Fibroblast of skin of right biceps (primary cell): ENCODE measurements at places on chromosomes 5 and 9.
A peak's percentile ranks its signal among the peaks of the same experiment; 100 is the strongest.

GRCh38 chr9:38091310-38092199 lies 22.5 kb upstream of the SHB start:
- no peak for DNase-seq

- DNase-seq: no peak
These were observed 80.2 kb downstream of the STX17 start for GRCh38 chr9:99986642-99987041.

GRCh38 chr5:54772684-54773083 lies 212.7 kb downstream of the ESM1 start:
- no peak for DNase-seq

DNA sequence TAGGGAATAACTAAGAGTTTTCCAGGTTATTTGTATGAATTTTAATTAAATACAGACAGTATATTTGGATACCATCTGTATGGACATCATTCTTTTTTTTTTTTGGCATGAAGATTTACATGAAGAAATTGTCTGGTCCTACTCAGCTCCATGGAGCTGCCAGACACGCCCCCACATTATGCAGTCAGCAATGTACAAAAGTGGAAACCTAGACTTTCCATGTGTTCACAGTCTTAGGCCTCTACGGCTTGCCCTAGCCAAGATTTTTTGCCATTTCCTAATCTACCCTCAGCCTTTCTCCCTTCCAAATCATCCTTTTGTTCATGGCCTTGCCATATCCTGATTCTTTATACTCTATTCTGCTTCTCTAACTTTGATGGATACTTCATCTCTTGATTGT lies 207.1 kb downstream of the SGCD start:
- no peak for DNase-seq

GRCh38 chr5:145776886-145777285 lies 58.3 kb downstream of the PRELID2 start:
- peak; percentile 63 for DNase-seq

DNA sequence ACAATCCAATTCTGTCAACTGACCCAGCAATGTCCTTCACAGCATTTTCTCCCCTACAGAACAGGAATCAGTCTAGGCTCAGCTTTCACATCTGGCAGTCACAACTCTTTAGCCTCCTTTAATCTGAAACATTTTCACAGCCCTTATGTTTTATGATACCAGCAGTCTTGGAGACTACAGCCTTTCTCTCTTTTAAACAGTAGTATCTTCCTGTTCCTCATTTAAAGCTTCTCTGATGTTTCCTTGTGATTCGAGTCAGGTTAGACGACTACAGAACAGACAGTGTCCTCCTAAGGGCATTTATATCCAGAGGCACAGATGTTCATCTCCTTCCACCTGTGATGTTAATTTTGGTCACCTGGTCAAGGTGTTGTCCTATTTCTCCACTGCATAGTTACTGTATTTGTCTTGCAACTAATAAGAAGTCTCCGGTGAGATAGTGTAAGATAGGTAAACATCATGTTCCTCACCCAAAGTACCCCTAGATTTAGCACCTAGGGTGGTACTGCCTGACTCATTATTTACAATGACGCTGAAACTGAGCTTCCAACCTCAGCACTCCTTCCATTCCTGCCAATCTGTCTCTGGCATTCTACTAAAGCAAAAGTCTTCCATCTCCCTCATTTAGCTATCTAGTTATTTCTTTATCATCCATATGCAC lies 20.7 kb downstream of the TTC39B start:
- no peak for DNase-seq

DNA sequence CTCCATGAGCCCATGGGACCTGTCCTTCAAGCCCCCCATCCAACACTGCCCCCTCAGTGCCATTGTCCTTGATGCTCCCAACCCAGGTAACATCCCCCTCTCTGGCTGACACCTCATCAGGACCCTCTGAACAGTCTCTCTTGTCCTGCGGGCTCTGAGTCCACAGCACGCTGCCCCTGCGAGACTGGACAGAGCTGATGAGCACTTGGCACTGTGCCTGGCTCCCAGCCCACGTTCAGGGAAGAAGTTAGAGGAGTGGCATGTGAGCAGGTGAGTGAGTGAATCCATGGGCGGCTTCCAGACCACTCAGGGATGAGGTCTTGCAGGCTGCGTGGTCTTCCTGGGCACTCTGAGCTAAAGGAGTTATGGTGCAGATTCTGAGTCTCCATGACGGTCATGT lies 70.7 kb downstream of the PAX5 start:
- DNase-seq: no peak

DNA sequence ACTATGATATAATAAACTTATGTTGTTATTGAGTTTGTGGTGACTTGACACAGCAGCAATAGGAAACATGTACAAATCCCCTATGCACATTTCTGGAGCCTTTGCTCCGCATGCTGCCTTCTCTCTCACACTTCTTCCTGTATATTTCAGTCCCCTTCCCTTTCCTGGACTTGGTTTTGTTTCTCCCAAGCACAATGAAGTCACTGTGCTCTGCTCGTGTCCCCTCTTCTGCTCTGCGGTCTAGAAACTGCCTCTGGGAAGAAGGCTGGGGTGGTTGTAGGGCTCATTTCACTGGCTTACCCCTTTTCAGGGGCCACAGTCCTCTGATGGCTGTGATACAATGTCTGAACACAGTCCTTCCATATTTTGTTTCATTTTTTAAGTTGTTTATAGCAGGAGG lies 15.7 kb upstream of the FGD3 start:
- DNase-seq: no peak

GRCh38 chr5:149773291-149774095 lies 43.4 kb downstream of the PPARGC1B start:
- DNase-seq: no peak

GRCh38 chr5:17327048-17327625 lies 109.7 kb downstream of the BASP1 start:
- no peak for DNase-seq

GRCh38 chr5:33283243-33283642 lies 157.5 kb upstream of the TARS1 start:
- DNase-seq: no peak

GRCh38 chr5:41270423-41271251 lies 57.3 kb upstream of the C6 start:
- peak; percentile 49 for DNase-seq

GRCh38 chr9:68627594-68627993 lies 77.4 kb upstream of the PIP5K1B start:
- DNase-seq: no peak

DNA sequence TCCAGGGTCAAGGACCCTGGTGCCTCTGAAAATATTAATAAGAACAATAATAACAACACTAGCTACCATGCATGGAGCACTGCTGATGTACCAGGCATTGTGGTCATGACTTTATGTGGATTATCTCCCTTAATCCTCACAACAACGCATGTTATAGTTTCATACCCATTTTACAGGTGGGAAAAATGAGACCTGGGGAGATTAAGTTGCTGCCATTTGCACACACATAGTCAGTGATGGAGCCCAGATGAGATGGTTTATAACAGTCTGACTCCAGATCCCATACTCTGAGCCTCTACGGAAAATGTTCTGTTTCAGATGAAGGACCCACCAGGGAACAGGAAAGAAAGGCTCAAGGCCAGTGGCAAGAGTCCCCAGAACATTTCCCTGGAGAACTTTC lies 48.2 kb upstream of the PPARGC1B start:
- no peak for DNase-seq

DNA sequence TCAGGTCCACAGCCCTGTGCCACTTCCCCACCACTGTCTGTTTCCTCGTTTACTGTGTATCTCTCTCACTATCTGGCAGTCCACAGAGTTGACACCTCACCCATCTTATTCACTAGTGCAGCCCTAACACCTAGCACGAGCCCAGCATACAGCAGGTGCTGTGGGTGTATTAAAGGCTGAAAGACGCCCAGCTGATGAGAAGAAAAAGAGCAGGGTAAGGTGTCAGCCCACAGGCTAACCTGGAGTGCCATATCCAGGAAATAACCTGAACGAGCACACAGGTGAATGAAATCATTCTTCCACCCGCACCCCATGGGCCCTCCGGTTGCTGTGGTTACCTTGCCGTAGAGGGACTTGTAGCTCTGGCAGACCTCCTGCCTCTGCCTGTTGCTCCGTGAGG lies 18.6 kb downstream of the ANXA6 start:
- no peak for DNase-seq

DNA sequence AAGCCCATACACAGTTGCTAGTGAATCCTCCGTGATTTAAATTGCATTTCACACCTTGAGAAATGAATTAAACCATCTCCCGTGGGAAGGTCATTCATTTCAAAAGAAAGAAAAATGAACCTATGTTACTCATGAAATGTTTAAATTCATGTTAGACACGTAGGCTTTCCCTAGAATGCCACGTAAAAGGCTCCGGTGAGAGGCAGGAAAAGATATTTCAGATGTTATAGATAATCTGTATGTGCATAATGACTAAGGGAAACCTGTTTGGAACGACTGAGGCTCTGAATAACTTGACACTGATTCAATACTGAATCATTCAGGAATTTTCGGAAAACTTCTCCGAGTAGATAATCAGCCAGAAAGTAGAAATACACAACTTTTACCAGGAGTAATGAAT lies 134.3 kb upstream of the ICE1 start:
- peak; percentile 78 for DNase-seq

GRCh38 chr9:126781186-126782052 lies 23.4 kb upstream of the ZBTB43 start:
- peak; percentile 68 for DNase-seq

- peak; percentile 76 for DNase-seq
These were observed 8.6 kb downstream of the KCTD16 start for GRCh38 chr5:144179226-144179625.

GRCh38 chr5:131684051-131684450 lies 49.0 kb upstream of the RAPGEF6 start:
- DNase-seq: no peak
